Activated CD8-positive, alpha-beta memory T cell treated with anti-CD3 and anti-CD28 coated beads for 4 hours (primary cell): ENCODE measurements at places on chromosomes 5 and 9.

- no peak for DNase-seq
Measured at GRCh38 chr5:149265597-149265996, 6.1 kb upstream of the AFAP1L1 start.

- DNase-seq, result no peak
Measured at GRCh38 chr5:158897444-158898160, 202.1 kb downstream of the EBF1 start.

- DNase-seq, result no peak
Measured at GRCh38 chr5:116564756-116565490, 9.7 kb downstream of the SEMA6A start.

- no peak for DNase-seq
Measured at GRCh38 chr5:7186818-7187217, 209.1 kb upstream of the ADCY2 start.

DNA sequence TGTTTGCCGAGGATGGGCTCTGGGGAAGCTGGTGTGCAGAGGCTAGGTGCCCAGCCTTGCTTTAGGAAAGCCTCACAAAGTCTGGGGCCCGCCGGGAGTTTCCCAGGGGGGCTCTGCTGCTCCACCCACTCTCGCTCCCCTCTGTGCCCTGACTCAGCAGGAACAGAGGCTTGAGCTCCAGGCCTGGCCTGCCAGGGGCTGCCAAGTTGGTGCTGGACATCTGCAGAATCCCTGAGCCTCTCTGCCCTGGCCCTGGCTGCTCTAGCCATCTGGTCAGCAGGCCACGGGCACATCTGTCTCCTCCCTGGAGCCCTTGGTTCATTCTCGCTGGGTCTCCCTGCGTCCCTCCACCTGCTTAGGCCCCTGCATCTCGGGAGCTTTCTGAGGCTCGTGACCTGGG, 647 bp upstream of the ADAMTSL2 start:
- DNase-seq, result no peak

DNA sequence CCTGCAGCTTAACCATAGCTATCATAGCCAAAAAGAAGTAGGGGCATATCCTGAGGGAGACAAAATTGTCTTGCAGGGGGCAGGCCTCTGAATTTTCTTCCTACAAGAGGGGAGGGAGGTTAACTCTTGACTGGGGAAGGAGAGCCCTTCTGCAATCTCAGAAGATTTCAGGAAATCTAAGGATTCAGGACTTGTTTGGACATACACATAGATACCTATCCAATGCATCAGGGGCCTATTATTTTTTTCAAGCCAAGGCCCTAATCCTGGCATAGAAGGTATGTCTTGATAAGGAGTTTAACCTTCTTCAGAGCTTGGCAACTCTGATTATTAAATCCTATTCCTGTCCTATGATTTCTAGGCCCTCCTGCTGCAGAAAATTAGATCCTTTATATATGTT, 375.1 kb upstream of the ACTBL2 start:
- DNase-seq, result no peak

DNA sequence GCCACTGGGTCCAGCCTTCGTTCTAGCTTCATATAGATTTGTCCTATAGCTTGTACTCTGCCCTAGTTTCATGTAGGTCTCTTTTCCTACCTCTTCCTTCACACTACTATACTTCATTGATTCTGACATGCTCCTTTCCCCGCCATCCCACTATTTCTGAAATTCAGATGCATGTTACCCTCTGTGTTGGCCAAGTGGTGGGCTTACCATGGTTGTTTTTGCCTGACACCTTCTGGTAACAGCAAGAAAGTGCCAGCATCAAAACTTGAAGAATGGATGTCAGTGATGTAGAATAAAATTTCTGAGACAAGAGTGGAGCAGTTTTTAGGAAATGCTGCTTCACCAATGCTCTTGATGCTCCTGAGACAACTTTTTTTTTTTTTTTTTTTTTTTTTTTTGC, 19.5 kb upstream of the SERINC5 start:
- no peak for DNase-seq

DNA sequence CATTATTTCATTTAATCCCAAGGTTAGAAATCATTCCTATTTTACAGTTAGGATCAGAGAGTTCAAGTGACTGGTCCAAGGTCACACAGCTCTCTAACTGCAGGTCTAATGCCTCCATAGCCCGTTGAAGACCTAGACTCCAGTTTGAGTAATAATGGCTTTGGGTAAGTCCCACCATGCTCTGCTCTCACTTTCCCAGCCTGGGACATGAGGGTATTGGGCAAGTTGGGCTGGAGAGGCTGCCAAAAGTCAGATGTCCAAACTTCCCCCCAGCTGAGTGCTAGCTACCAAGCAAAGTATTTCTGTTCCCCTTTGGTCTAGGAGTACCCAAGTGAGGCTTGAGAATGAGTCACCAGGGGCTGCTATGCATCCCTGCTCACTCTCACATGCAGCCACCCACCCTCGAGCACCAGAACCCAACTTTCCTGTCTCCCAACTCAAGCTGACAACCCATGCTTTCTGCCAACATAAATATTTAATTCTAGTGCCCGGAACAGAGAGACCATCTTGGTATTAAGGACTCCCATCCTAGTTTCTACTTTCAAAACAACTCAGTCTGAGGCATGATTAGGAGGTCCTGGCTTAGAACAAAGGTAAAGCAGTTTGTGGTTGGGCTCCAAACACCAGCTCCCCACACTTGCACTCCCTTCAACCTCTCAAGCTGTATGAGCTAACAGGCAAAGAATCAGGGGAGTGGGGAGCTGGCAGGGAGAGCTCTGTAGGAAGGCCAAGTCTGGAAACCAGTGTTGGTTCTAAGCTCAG, 236.5 kb upstream of the TRIM32 start:
- DNase-seq, result no peak

DNA sequence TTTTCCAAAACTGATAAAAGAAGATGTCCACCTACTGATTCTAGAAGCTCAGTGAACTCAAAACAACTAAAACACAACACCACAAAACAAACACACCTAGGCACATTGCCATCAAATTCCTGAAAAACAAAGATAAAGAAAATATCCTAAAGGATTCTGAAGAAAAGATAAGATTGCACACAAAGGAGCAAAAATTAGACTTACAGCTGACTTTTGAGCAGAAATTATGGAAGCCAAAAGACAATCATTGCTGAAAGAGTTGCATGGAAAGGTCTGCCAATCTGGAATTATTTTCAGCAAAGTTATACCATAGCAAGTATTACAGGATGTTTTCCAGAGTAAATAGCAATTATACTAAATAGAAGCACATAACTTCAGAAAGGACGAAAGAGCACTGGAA, 128.2 kb upstream of the IRX2 start:
- DNase-seq, result no peak

DNA sequence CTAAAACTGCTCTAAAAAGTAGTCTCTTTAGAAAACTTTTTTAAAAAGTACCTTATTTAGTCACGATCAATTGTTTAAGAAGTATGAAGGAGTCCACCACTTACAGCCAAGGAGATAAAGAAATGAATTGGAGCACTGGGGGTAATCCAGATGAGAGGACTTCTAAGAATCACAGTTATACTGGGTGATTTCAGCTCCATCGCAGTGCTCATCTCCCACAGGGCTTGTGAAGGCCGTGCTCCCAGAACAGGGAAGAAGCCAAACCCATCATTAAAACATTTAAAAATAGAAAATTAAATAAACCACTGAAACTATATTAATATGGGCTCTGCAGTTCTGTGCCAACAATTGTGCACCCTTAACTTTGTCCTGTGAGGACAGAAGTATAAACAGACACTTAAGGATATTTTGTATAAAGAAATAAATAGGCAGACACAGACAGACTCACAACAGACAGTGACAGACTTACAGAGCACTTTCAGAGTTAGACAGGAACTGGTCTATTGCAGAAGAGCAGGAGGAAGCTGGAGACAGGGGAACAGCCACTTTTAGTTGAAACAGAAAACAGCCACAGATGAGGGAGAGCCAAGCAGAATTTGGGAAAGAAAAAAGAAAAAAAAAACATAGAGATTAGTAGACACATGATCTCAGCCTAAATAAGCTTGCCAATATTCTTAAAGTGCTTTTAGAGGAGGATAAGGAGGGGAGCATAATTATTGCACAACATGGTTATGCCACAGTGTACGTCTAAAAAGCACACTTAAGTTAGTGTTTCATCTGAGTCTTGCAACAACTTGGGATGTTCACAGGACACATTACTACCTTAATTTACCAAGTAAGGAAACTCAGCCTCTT, 81.8 kb downstream of the FBXO38 start:
- no peak for DNase-seq

DNA sequence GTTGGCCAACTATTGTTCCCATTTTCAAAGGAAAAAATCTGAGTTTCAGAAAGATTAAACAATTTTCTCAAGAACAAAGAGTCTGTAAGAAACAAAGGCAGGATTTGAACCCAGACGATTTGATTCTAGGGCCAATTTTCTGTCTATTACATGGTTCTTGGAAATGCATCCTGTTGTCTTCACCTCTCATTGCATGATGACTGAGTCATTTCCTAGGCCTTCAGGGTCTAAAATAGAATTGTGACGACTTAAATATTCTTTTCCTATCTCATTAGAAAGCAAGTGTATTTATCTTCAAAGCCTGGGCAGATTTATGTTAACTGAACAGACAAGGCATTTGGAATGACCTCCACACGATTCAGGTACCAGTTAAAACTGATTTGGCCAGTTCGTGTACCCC, 512.9 kb downstream of the NTRK2 start:
- no peak for DNase-seq

DNA sequence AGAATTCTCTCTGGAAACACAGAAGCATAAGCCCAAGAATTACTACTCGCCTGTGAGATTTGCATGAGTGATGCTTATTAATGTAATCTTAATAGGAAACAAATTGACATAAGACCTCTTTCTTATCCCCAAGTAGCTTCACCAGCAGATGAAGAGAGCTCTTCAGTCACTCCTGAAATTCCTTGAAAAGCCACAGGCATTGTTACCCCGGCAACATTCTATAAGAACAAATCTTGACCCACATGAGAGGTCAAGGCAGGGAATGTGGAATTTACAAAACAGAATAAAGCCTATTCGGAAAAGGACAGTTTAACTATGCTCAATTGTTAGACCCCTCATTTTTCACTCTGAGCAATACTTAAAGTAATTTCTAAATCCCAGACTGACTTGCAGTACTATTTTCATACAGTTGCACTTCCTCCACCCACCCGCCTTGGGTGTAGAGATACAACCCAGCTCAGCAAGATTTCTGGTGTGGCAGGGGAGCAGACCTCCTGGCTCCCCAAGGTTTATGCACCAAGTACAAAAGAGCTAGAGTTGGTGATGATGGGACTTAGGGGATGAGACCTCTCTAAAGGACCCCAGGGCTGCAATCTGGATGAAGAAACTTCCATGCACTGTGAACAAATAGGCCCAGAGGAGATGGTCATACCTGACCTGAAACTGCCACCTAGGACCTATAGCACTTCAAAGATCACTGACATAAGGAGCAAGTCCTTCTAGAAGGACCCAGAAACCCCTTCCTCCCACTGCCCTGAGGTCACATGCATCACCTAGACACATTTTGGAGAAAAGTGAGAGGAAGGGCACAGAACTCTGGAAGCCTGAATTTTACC, 242.1 kb downstream of the ZNF608 start:
- no peak for DNase-seq

DNA sequence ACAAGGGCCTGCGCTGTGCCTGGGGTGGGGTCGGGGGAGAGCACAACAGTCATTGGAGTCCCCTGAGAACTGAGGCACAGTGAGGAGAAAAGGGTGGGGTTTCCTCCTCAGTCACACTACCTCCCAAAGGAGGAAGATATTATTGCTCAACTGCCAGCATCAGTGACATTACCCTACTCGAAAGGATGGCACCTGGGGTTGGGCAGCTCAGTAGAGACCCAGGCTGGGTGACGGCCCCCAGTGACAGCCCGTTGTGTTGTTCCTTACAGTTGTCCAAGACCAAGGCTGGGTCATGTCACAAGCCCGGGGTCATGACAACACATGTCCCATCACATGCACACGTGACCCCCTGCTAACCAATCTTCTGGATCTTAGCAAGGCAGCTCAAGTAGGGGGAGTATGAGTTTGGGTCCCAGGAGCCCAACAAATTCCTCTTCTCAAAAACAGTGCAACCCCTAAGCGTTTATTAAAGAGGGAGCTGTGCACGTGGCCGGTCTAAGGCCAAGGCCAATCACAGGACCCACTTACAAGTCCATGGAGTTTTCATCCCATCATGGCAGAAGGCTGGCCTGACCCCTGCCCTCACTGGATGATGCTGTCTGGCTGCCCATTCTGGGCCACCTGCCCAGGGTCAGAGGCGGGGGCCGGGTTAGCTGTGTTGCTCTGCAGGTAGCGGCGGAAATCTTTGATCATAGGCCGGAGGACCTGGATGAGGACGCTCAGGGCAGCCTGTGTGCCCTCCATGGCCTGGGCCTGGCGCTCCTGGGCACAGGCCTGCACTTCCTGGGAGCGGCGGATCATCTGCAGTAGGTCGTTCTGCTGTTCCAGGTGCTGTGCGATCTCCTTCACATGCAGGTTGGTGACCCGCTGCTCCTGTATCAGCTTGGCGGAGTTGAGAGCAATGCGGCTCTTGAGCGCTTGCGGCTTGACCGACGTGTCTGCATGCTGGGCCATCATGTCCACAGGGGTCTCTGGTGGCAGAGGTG, 4.0 kb downstream of the NAIF1 start:
- DNase-seq, result no peak

DNA sequence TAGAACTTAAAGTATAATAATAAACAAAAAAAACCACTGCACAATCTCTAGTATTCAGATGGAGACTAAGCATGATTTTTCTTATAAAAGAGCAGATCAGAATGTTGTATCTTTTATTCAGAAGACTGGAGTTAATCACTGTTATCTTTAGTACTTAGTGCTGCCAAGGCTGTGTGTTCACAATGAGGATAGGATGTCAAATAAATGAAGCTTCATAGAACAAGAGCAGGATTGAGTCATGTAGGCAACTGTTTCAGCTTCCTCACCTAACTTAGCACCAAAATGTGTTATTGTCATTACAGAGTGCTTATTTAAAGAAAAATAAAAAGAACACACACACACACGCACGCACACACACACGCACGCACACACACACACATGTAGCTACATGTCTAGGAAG, 58.1 kb upstream of the CDKN2B start:
- no peak for DNase-seq

GRCh38 chr9:116941266-116941665, 254.2 kb downstream of the TRIM32 start:
- DNase-seq, result no peak

- DNase-seq, result no peak
Measured at GRCh38 chr5:143826951-143827444, 15.0 kb downstream of the HMHB1 start.

DNA sequence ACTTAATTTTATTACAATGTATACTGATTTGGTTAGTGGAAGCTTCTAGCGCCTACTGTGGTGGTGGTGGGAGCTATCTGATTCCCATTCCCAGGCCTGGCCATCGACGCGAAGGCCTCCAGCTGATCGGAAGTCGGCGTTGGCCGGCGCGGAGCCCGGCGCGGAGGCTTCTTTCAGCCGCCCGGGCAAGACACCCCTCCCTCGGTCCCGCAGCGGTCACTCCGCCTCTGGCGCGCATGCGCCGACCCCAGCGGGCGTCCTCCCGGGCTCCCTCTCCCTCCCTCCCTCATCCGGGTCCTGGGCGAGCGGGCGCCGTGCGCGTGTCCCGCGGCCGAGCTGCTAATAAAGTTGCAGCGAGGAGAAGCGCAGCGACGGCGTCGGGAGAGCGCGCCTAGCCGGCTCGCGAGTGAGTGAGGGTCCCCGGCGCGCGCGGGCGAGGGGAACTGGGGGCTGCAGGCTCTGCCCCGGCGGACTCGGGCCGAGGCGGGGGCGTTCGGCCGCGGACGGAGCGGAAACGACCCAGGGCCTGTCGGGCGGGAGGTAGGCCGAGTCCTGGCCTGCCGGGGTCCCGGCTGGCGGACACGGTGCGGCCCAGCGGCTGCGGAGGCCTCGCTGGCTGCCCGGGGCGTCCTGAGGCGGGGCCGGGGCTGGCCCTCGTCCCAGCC, at the start of gene SMAD5:
SMAD5 (plus strand) TSS at position 289 of the 665 bp plus-strand sequence. CDS start 20,916 bp downstream, outside the sequence.
- peak; percentile 55 for DNase-seq
